ENCODE measurements at places on chromosomes 3 and 15.

GRCh38 chr3:137809509-137809908 lies 45.4 kb downstream of the SOX14 start:
- DNase-seq: no peak

GRCh38 chr3:101861212-101861788 lies 12.0 kb downstream of the NFKBIZ start:
- DNase-seq: no peak

GRCh38 chr15:92877416-92877815 lies 22.7 kb upstream of the CHD2 start:
- no peak for DNase-seq

GRCh38 chr3:9673082-9673481 lies 23.8 kb downstream of the MTMR14 start:
- DNase-seq: no peak

GRCh38 chr3:17201538-17201937 lies 316.8 kb downstream of the PLCL2 start:
- DNase-seq: no peak

- no peak for DNase-seq
Measured at GRCh38 chr15:58524247-58524646, 92.5 kb downstream of the LIPC start.

GRCh38 chr3:138331143-138331894 lies 1.7 kb upstream of the NME9 start:
- no peak for DNase-seq

GRCh38 chr3:187019542-187020072 lies 89.3 kb downstream of the ST6GAL1 start:
- DNase-seq: peak; percentile 33

DNA sequence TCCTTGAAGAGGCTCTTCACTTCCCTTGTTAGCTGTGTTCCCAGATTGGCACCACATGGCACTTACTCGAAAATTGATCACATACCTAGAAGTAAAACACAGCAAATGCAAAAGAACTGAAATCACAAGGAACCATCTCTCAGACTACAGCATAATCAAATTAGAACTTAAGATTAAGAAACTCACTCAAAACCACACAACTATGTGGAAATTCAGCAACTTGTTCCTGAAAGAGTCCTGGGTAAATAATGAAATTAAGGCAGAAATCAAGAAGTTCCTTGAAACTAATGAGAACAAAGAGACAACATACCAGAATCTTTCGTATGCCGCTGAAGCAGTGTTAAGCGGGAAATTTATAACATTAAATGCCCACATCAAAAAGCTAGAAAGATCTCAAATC lies 566.3 kb upstream of the TGFBR2 start:
- DNase-seq: no peak

DNA sequence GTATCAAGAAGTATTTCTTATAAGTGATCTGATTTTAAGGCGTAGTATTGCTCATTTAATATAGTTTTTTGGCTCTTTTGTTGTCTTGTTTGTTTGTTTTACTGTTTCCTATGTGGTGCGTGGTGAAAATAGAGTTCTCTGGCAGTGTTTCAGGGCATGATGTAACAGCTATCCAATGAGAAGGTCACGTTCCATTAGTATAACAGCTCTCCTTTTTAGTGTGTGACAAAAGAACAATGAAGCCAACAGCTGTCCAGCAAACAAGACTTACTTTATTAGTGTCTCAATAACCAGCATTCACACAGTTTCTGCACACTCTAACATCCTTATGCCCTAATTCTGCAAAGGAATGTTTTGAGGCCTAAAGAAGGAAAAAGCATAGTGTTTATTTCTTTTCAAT lies 127.9 kb downstream of the SLC25A26 start:
- DNase-seq: no peak

DNA sequence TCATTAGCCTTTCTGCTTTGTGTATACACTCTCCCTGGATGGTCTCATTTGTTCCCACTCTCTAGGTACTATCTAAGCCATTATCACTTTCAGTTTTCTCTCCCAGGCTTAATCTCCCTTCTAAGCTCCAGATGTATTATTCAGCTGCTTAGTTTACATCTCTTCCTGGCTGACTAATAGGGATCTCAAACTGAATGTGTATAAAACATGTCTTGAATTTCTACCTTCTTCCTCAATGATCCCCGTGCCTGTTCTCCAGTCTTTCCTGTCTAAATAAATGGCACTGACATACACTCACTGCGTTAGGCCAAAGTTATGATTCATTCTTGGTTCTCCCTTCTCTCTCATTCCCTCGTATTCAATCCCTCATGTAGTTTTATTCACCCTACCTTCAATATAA lies 127.3 kb downstream of the NR2F2 start:
- peak; percentile 17 for DNase-seq

- DNase-seq: no peak
Measured at GRCh38 chr3:105674437-105675065, 194.3 kb downstream of the CBLB start.

DNA sequence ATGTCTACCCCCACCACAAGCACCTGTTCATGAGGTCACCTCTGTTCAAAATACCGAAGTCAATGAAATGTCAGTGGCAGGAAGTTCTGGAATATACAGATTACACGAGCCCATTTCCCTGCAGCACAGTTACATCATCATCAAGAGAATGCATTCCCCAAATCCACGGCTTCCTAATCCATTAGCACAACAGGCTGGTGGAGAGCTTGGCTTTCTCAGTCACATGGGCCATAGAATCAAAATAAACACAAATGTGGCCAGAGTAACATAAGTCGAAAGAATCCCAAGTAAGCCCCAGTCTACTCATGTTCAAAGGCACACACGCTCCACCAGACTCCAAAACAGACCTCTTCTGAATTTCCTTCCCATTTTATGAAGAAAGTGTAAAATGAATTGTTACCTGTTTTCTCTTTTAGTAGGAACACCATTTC lies 419.3 kb downstream of the MAGI1 start:
- DNase-seq: peak; percentile 67

GRCh38 chr3:69328103-69328962 lies 57.6 kb downstream of the FRMD4B start:
- no peak for DNase-seq

DNA sequence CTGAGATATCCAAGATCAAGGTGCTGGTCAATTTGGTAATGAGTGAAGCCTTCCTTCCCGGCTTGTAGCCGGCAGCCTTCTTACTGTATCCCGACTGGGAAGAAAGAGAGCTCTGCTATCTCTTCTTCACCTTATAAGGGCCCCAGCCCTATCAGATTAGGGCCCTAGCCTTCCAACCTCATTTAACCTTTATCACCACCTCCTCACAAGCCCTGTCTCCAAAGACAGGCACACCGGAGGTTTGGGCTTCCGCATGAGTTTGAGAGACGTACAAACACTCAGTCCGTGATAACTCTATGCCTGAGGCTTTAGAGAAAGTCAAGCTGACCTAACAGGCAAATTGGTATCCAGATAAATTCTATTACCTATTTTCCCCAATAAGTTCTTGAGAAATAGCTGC lies 243.9 kb downstream of the OPA1 start:
- DNase-seq: no peak

DNA sequence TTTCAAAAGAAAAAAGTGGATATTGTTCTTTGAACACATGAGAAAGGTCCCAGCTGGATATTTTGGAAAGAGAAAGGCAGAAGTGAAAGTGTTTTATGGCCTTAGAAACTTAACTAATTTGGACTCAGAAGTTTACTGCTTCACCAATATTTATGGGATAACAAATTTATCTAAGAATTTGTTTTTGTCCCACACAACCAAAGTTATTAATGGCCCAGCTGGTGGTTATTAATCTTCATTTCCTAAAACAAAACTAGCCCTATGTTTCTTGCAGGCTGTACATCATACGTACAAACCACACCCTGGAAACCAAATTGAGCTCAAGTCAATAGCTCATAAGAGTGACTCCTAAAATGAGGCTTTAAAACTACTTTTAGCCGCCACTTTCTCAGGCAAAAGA lies 372.9 kb upstream of the LMCD1 start:
- DNase-seq: no peak

GRCh38 chr15:34613301-34613700 lies 29.9 kb upstream of the GOLGA8B start:
- DNase-seq: no peak

- DNase-seq: peak; percentile 62
Measured at GRCh38 chr15:83653639-83654378, at the start of gene ADAMTSL3. TSS of gene ADAMTSL3 (plus strand) at chr15:83654123. CDS start at chr15:83655762, 1,639 bp downstream.

- no peak for DNase-seq
Measured at GRCh38 chr3:31696009-31696297, 163.2 kb downstream of the STT3B start.

- peak; percentile 31 for DNase-seq
Measured at GRCh38 chr15:53401503-53401902, 358.0 kb downstream of the WDR72 start.

DNA sequence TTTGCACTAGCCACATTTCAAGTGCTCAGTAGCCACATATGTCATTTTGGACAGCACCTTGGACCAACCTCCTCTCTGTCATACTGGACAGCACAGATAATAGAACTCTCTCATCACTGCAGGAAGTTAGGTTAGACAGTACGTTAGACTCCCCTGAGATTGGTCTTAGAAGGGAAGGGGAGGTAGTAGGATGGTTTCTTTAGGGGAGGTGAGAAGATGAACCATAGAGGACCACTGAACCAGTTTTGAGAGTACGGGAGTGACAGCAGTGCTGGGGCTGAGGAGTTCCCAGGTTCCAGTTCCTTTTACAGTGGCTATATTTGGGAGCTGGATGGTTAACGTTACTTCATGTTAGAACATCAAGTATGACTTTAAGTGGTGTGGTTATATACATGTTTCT lies 7.8 kb downstream of the LRCH3 start:
- no peak for DNase-seq

- no peak for DNase-seq
Measured at GRCh38 chr15:67107014-67107812, 41.8 kb downstream of the SMAD3 start.

DNA sequence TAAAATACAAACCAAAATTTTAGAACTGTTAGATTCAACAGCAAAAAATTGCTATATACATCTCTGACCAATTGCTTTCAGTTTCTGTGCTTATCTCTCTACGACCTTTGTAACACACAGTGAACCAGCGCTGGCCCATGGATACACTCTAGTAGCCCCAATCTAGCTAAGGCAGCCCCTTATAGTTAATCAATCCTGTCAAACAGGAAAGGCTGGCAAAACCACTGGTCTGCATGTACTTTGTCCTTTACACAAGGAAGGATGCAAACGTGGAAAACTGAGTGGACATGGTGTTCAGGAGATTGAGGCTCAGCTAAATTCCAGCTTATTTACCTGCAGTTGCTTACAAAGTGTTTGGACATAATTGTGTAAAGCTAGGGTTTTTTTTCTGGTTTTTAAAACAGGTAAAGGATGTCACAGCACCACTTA lies 25.9 kb downstream of the ADGRG7 start:
- DNase-seq: no peak

GRCh38 chr3:5036392-5036766 lies 57.1 kb downstream of the BHLHE40 start:
- DNase-seq: no peak

DNA sequence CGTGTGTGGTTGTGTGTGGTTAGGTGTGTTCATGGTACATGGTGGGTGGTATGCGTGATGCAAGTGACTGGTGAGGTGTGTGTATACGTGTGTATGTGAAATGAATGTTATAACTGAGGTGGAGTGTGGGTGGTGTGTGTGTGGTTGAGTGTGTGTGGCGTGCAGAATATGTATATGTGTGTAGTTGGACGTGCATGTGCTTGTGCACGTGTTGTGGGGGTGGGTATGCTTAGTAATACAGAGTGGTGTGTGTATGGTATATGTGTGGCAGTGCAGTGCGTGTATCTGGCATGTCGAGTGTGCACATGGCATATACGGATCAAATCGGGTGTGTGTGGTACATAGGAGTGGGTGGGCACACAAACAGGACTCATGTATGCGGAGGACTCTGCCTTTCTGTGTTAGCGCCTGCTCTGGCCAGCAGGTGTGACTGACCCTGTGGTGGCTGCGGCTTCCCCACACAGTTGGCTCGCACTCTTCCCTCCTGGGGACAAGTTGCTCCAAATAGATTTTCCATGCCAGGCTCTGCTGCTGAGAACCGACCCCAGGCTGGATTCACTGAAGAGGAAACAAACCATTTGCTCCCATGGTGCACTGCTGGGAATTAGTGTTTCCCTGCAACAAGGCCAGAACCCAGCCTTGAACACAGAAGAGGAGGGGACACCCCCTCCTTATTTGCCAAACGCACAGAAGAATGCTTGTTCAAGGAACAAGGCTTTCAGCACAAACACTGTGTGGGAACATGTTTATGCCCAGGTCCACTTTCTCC lies 1.2 kb upstream of the C3orf70 start:
- DNase-seq: no peak

DNA sequence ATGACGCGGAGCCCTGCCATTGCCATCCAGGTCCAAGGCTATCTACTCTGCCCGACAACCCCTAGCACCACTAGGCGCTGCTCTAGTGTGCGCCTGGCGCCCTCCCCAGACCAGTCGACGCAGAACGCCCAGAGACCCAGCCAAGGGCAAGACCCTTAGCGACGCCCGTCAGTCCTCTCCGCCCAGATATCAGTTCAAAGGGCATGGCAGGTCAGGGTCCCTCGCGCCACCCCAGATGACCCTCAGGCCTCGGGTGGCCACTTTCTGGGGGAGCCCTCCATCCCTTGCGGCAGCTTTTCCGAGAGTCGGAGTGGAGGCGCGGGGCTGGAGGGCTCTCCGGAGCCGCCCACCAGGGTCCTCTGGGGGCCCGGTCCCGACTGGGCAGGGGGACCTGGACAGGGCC lies 371 bp upstream of the CLSTN2 start:
- peak; percentile 94 for DNase-seq

DNA sequence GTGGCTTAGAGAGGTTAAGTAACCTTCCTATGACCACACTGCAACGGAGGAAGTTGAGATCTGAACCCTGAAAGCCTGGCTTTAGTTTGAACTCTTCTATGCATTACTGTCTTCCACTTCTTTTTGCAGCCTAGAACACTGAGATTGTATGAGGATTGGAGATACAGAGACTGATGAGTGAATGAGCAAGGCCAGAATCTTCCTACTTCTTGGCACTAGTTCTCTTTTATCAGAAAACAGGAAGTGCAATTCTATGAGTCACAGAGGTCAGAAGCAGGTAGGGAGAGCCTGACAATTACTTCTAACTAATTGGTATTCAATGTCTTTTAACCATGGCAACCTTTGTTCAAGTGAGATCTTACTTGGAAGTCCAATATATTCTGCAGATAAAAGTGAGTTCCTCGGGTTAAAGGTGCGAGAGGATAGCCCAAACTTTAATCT lies 219.0 kb downstream of the SHQ1 start:
- DNase-seq: no peak

GRCh38 chr15:23420806-23421575 lies 26.1 kb downstream of the GOLGA6L2 start:
- no peak for DNase-seq

GRCh38 chr3:175267561-175267960 lies 408.4 kb downstream of the NAALADL2 start:
- DNase-seq: no peak

- DNase-seq: no peak
Measured at GRCh38 chr15:40984964-40985363, 31.7 kb downstream of the CHAC1 start.

DNA sequence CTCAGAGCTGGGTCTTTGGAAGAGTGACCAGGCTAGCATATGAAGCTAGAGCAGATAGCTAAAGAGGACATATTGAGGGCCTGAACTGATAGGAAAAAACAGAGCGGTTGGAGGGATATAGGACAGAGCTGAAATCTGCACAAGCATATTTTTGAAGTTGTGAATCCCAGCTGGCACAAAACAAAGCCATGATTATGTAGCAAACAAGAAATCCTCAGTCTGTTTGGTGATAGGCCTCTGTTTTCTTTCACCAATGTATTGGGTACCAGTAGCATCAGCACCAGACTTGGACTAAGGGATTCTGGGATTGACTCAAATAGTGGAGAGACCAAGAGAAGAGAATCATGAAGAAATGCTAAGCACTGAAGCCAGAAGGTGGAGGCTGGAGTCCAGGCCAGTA lies 151.0 kb downstream of the FAM43A start:
- DNase-seq: no peak

- no peak for DNase-seq
Measured at GRCh38 chr3:148698190-148698810, 597 bp downstream of the AGTR1 start.
